Right renal pelvis (tissue), 4 donors: ENCODE measurements at places on chromosomes 1 and 21. TPM values are rescaled to one million over a fixed set of nuclear protein-coding genes. Genes with fewer than 3 reads are reported as not detected.

GRCh38 chr21:32381571-32381970, 11.2 kb downstream of the URB1 start:
- DNase-seq = no peak

The KLHDC7A gene
- polyA plus RNA-seq = 13.8 TPM

DNA sequence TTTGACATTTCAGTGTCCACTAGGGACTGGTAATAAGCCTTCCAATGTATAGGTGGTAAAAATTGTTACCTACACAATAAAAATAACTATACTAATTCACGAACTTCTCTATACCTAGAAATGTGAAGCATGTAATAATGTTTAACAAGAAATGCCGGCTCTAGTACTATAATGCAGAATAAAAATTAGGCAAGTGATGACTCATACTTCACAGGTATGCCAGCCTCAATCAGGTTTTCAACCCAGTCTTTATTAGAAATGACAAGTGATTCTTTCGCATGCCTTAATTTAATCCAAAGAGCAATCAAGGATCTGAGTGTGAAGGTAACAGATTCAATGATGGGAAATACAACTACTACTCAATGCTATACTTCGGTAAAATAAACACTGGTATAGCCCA, 134.9 kb downstream of the RERE start:
- no peak for DNase-seq

- no peak for DNase-seq
Measured at GRCh38 chr1:6577831-6578525, 1.8 kb upstream of the ZBTB48 start.

DNA sequence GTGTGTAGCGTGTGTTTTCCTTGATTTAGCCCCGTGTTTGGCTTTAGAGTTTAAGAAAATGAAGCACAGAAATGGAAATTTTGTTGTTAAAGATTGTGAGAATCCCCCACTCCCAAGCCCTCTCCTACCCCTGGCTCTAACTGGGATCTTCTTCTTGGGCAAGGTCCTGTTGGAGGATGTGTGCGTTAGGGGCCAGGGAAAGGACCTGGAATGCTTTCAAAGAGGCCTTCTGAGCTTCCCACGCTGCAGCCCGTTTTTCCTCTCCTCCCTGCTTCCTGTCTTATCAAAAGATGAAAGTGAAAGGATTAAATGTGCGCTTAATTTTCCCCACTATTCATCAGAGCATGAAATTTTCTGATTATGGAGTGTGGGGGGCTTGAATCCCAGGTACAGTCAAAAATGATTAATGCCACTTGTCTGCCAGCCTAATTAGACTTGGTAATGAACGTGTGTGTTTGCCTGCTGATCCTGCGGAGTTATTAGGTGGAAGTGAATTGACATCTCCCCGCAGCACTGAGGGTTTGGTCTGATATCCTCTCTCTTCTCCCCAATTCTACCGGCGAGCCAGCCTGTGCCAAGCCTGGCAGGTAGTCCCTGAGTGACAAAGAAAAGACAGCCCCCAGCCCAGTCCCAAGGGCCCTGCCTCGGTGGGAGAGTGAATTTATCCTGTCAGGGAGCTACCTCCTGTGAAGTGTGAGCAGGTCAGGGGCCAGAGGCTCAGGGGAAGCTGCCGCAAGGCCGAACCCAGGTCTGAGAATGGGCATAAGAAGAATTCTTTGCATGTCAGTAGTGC, 4.9 kb downstream of the RASSF5 start:
- DNase-seq = no peak

- no peak for DNase-seq
Measured at GRCh38 chr21:31457675-31458074, 113.6 kb upstream of the TIAM1 start.

The NR5A2 gene
- polyA plus RNA-seq = 2.5 TPM

The CDCP2 gene
- polyA plus RNA-seq = not detected

DNA sequence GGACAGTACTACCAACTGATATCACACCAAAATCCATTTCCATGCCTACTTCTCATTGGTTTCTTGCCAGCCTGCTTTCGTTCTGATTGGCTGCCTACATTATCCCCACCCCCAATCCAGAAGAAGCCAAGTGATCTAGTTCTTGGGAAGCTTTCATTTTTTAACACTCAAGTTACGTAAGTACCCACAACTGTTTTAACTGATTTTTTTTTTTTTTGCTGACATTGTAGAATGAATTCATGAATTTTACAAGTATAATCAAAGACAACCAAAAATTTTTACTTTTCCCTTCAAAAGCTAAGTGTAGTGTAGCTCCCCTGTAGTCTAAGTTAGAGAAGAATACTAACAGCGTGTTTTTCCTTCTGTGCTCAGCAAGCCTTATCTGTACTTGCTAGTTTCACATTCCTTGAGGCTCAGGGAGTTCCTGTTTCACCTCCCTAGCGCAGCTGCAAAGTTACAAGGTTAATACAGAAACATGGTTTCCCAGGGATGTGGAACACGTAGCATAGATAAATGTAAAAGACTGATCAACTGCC, at the start of gene SLC9C2:
TSS of gene SLC9C2 (minus strand) at position 17 of the 536 bp plus-strand sequence. CDS start 1,296 bp downstream, outside the sequence.
- DNase-seq = no peak

The LRRC7 gene
- polyA plus RNA-seq = 8.2 TPM

The TP73 gene
- polyA plus RNA-seq = 0.70 TPM

DNA sequence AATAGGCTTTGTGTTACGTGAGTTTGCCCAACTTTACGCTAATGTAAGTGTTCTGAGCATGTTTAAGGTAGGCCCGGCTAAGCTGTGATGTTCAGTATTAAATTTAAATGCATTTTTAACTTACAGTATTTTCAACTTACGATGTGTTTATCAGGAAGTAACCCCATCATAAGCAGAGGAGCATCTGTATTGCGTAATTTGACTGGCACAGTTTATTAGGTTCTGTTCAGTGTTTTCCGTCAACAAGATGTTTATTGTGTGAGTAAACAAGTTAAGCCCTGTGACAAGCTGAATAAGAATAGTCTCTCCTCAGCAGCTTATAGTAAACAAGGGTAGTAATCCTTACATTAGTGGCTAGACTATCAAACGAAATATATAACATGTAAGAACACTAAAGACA, 27.2 kb upstream of the SHISA4 start:
- DNase-seq = no peak

- DNase-seq = no peak
Measured at GRCh38 chr1:221411283-221411682, 330.6 kb downstream of the DUSP10 start.

The MMP23B gene
- 16.9 TPM for polyA plus RNA-seq

- no peak for DNase-seq
Measured at GRCh38 chr1:33222381-33222780, 33.9 kb upstream of the ZNF362 start.

The ETV3L gene
- polyA plus RNA-seq = 0.08 TPM

The C8B gene
- polyA plus RNA-seq = not detected

DNA sequence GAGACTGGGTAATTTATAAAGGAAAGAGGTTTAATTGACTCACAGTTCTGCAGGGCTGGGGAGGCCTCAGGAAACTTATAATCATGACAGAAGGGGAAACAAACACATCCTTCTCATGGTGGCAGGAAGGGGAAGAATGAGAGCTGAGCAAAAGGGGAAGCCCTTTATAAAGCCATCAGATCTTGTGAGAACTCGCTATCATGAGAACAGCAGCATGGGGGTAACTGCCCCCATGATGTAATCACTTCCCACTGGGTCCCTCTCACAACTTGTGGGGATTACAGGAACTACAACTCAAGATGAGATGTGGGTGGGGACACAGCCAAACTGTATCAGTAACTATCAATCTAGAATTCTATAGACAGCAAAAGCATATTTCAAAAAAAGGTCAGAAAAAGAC, 64.7 kb upstream of the ACTRT2 start:
- DNase-seq = no peak

The PLPP3 gene
- 150 TPM for polyA plus RNA-seq

GRCh38 chr1:154784924-154785531, 85.1 kb downstream of the KCNN3 start:
- DNase-seq = no peak

The OLFML3 gene
- 164 TPM for polyA plus RNA-seq

DNA sequence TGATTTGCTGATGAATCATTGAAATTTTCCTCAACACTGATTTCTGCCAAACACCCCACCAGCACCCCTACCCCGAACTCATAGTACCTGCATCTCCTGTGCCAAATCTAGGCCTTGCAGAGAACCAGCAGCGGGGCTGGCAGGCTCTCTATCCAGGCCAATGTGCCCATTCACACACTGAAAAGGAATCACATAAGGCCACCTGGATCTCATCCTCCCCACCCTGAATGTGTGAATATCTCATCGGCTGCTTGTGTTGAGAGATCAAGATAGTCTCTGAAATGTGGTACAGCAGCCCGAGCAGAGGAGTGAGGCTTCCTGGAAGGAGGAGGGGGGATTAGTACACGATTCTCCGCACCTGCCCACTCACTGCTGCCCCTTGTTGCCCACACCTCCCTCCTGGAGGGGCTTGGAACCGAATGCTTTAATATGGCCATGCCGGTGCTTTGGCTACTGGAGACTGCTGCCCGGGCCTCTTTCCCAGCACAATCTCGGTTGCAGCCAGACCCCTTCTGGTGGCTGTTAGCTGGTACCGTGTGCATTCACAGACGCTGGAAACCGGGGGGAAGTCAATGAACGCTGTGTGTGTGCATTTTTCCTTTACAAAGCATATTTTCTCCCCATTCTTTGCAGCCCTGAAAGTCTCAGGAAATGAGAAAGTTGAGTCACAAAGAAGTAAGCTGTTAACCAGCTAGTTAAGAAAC, 619.5 kb downstream of the MATN1 start:
- no peak for DNase-seq

DNA sequence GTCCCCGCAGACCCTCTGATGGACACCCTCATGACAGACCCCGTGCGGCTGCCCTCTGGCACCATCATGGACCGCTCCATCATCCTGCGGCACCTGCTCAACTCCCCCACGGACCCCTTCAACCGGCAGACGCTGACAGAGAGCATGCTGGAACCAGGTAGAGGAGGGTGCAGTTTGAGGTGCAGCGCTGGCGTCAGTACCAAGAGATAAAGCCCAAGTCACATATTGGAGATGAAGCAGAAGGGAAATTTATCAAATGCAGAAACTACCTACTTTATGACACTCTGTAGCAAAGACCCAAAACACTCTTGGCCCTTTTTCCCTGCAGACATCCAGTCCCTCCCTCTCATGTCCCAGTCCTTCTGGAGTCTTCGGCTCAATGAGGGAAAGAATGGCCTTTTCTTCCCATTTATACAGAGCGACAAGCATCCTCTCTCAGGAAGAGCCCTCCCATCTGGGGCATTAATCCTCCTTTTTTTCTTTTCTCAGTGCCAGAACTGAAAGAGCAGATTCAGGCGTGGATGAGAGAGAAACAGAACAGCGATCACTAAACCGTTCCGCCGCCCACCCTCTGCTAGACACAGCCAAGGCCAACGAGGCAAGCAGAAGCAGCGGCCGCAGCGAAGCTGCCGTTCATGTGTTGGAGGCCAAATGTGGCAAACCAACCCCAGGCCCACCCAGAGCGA, 30.8 kb upstream of the KIF1B start:
- no peak for DNase-seq

GRCh38 chr1:201501144-201501543, 5.8 kb downstream of the CSRP1 start:
- DNase-seq = no peak

DNA sequence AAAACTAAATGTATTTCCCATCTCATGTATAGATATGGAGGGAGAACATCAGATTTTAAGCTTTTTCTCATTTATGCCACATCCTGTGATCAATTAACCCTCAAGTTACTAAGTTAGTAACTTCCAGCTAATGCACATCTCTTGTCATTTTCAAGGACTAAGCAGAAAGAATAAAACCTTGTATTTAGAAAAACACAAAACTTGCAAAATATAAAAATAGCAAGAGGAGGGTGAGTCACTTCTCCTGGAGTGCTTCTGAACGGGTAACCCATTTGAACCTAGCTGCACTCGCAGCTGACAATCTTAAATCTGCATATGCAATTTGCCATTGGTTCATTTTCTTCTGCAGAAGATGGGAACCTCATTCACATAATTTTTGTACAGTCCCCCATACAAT, 500.5 kb downstream of the SETD4 start:
- no peak for DNase-seq

The ESPN gene
- 10.1 TPM for polyA plus RNA-seq
